ENCODE measurements at places on chromosomes 11 and 22.
A peak's percentile ranks its signal among the peaks of the same experiment; 100 is the strongest.

- DNase-seq, result no peak
Measured at GRCh38 chr11:86156397-86156955, 87.6 kb upstream of the PICALM start.

DNA sequence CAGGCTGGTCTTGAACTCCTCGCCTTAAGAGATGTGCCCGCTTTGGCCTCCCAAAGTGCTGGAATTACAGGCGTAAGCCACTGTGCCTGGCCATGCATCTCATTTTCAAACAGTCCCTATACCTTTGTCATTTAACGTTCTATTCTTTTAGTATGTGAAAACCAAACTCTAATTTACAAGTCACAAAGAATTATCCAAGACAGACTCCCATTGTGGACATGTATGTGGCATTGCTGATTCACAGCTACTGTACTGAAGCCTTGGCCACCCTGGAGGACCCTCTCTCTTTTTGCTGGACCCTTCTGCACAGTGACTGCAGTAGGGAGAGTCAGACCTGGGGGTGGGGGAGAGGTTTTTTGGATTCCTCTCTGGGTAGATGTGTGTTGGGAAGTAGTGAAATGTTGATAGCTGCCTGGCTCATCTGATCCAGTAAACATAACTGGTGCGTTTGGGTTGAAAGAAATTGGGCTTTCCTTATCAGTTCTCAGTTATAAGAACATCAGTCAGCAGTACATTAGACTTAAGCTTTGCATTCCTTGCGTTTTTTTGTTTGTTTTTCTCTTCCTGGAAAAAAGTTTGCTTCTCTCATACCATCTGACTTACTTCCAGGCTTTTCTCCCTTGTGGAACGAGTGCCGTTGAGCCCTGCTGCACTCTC is 65.9 kb downstream of the MED15 start:
- no peak for DNase-seq

- DNase-seq, result no peak
Measured at GRCh38 chr11:6618117-6619003, 862 bp downstream of the TPP1 start.

GRCh38 chr11:41382927-41383326 is 76.5 kb downstream of the LRRC4C start:
- no peak for DNase-seq

GRCh38 chr22:37032535-37033460 is 13.3 kb downstream of the MPST start:
- no peak for DNase-seq

- no peak for DNase-seq
Measured at GRCh38 chr22:29032014-29032475, 29.6 kb downstream of the C22orf31 start.

DNA sequence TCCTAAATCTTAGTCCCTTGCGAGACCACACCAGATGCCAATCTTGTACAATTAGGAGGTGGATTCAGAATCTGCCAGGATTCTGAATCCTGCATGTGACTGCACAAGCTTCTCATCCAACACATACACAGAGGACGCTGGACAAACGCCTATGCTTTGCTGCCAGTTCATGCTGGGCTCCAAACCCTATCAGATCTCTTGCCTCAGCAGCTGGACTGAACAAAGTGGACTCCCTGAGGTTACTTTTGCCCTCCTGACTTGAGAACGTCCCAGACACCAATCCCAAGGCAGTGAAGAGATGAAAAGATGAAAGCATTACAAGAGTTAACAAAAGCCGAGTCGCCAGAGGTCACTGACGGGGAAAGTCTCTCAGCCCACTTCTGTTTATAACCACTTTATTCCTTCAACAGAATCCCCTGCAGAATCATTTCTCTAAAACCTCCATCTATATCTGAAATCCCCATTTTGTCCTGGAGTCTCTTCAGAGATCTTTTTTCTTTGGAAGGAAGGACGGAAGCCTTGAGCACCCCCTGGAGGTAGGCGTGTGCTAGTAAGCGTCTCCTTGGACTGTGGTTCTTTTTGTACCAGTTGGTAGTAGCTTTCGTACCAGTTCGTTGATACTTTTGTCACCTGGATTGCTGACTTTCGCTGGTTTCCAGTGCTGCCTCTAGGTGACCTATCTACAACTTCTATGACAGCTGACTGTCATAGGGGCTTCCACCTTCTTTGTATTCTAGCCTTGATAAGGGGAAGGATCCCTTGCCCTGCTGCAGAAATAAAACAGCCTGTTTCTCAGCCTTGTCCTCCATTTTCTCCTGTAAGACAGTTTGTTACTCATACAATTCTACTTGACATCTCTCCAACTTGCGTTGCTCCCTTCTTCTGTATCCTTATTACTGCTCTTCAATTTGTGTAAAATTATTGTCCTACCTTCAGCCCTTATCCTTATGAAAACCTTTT is 26.1 kb upstream of the EED start:
- peak; percentile 85 for DNase-seq

GRCh38 chr11:44857490-44858090 is 93.1 kb downstream of the TP53I11 start:
- DNase-seq, result no peak

DNA sequence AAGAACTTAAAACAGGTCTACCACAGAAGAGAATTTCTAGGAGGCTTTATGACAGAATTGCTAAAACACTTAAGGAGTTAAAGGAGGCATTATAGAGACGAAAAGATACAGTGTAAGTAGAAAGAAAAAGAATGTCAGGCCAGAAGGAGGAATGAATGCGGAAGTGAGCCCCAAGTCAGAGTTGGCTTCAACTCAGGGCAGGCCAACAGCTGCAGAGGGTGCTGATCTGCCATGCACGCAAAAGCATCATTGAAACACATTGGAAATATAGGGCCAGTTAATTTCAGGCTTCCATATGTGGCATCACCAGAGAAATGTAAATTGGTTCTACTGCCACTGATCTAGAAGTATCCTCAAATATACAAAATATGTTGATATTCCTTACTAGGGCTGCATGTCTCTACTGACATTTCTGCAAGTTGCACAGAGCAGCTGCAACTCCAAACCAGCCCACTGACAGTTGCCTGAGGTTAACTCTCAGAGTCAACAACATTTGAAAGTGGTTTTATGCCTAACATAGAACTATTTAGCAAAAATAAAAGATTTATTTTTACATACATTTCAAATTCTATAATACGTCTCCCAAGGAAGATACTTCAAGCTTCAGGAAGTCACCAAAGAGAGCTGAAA is 324.1 kb downstream of the C11orf87 start:
- DNase-seq, result no peak

- DNase-seq, result no peak
Measured at GRCh38 chr22:43722444-43722843, 89.7 kb downstream of the EFCAB6 start.

DNA sequence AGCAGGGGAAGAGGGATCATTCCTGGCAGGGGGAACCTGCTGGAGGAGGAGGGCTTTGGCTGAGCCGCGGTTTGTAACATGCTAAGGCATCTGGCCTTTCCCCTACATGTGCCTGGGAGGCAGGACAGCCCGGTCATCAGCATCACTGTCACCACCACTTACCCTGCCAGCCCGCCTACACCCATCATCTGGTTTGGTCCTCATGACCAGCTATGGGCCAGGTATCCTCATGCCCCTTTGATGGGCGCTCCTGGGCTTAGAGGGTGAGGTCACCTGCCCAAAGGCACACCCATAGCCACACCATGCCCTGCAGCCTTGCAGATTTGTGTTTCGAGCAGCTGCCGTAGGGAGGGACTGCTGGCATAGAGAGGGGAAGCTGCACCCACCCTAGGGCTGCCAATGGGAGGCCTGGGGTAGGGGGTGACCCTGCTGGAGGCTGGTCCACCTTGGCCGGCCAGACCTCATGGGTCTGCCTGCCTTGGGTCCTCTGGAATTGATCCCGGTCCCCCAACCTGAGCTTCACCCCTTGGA is 2.6 kb downstream of the MRGPRF start:
- DNase-seq, result no peak

GRCh38 chr11:2931420-2931746 is 2.2 kb upstream of the PHLDA2 start:
- no peak for DNase-seq

GRCh38 chr11:61711498-61711897 is 31.3 kb downstream of the DAGLA start:
- DNase-seq, result no peak

GRCh38 chr11:73055655-73056354 is 86.3 kb downstream of the FCHSD2 start:
- DNase-seq, result no peak

- DNase-seq, result no peak
Measured at GRCh38 chr22:44357966-44358465, 45.3 kb upstream of the SHISAL1 start.

DNA sequence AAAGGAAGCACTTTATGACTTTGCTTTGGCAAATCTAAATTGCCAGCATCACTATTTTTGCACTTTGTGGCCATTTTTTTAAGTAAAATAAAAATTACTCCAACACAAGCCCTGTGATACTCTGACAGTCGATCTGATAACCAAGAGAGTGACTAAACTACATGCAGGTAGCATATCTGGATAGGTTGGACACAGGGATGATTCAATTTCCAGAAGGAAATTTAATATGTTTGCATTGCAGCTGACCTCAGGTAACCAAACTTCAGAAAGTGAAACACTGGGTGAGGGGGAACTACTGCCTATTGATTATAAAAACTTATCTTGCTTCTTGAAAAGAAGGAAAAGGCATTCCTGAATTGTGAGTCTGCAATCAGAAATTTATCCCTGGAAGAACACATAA is 13.9 kb downstream of the OR5B3 start:
- DNase-seq, result no peak

DNA sequence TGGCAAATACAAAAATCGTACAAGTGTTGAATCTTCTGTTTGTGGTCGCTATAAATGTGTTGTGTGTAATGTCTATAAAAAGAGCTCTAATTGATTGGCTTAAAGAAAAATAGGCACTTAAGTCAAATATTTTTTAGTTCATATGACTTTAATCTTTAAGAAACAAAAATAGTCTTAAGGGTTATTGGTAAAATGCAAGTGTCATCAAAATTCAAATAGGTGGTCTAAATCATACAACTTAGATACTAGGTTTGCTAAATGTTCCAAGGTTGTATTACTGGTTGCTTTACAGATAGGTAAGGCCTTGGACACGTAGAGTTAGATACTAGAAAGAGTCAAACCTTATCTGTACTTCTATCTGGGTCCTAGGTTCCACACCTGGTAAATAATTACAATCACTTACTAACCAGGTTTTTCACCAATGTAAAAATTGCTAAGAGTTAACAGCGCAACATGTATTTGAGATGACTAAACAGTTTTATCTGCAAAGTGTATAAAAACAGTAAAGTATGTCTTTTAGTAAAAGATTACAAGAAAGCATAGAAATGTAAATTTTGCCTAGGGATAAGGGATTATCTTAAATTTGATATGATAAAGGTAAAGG is 91.1 kb upstream of the GNAZ start:
- DNase-seq, result no peak

GRCh38 chr11:72239313-72239848 is 4.6 kb downstream of the PHOX2A start:
- no peak for DNase-seq
